ENCODE measurements at places on chromosomes 3 and 15.

DNA sequence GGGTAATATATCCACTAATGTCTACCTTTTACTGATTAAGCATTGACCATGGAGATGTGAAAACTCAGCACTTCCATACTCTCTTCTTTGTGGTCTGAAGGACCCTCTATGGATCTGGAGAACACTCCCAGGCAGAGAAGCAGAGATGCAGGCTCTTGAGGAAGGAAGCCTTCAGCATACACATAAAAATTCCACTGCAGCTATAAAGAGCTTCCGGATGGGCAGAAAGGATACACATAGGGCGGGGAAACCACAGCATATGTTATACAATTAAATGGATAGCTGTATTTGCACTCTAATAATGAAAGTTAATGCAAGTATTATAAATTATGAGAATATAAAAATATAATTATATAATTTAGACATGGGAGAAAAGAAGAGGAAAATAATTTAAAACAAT lies 1258.2 kb upstream of the ALCAM start:
- no peak for DNase-seq

GRCh38 chr3:163821841-163822240 lies 1256.5 kb downstream of the SI start:
- no peak for DNase-seq

DNA sequence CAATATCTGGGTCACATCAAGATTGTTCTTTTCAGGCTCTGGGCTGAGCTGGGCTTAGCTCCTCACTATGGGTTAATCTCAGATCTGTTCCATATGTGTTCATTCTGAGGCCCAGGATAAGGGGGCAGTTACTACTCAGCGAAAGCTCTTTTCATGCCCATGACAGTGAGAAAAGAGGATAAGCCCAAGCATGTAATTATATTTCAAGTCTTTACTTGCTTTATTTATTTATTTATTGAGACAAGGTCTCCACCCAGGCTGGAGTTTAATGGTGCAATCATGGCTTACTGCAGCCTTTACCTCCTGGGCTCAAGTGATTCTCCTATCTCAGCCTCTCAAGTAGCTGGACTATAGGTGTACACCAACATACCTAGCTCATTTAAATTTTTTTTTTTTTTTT lies 44.7 kb upstream of the SELENOK start:
- no peak for DNase-seq

DNA sequence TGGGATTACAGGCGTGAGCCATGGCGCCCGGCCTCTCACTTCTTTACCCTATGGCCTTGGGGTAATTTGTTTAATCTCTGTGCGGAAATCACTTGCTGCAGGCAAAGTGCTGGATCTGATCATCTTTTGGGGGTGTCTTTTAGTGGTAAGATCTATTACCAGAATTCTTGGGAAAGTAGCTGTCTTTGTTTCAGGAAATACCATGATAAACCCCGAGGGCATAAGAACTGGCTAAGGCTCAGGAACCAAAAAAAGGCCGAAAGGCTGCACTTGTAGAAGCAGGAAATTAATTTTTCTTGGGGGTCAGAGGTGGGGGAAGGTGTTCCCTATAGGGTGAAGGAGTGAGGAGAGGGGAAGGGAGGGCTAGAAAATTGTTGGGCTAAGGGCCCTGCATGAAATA lies 22.7 kb upstream of the IGF2BP2 start:
- DNase-seq: no peak

DNA sequence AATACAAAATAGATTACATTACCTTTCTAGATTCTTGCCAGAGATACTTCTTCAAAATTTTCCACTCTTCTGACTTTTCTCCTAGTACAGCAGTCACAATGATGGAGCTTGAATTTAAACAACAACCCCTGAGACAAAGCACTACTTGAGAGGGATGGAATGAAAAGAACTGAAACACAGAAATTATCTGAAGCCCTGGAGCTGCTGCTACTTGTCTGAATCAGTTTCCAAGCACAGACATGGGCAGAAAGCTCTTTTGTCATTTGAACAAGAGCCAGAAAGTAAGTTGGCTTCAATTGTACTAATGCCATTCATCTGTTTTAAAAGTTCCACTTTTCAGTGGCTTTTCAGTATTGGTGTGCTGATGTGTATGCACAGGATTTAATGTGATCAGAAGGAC lies 718.5 kb upstream of the ARPP21 start:
- no peak for DNase-seq

GRCh38 chr3:174441588-174442301 lies 417.4 kb upstream of the NAALADL2 start:
- DNase-seq: peak; percentile 23

GRCh38 chr15:52146261-52146660 lies 33.7 kb upstream of the BCL2L10 start:
- DNase-seq: no peak

- DNase-seq: no peak
Observed at GRCh38 chr3:163315786-163316185, 1762.5 kb downstream of the SI start.

DNA sequence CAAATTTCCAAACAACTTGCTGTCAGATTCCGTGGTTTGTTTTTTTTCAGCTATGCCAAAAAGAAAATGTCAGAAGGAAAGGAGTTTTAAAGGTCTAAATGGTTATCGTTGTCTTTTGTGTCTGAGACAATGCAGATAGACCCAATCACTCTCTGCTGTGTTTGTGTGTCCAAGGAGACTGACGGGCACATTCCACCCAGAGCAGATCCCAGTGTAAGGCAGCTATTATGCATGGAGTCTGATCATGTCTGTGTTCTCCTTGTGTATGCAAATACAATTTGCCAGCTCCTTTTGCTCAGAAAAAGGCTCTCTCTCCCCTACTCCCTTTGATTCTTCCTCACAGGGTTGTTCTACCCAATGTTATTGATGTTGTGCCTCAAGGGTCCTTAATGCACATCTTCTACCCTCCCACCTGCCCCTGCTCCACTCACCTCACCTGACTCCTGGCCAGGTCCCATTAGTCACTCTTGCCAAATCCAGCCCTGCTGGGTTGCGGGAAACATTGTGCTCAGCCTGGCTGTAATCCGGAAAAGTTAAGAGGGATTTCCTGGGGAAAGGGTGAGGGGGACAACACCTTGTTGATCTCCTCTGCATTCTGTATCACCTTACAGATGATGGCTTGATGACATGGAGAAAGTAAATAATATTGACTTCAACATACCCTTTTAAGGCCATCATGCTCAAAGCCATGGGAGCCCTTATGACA lies 61.0 kb downstream of the OTOL1 start:
- DNase-seq: no peak

DNA sequence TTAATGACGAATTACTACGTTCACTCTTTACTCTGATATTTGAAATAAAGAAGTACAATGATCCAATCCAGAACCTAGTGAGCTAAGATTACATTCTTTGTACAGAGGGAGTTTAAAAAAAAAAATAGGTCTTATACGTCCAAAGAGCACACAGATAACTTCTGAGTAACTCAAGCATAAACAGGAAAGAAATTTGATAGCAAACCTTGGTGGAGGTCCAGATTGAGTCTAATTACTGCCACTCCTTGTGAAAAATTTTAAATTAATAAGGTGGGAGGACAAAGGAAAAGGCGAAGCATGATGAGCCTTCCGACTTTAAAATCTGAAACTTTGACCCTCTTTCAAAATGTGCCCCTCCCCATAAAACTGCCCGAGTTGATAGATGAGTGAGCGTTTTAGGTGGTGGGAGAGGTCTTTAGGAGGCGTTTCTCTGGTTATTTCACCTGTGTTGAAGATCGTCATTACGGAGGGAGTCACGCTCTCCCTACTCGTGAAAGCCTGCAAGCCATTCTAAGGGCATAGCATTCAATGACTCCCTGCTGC lies 127.0 kb upstream of the ROBO2 start:
- no peak for DNase-seq

DNA sequence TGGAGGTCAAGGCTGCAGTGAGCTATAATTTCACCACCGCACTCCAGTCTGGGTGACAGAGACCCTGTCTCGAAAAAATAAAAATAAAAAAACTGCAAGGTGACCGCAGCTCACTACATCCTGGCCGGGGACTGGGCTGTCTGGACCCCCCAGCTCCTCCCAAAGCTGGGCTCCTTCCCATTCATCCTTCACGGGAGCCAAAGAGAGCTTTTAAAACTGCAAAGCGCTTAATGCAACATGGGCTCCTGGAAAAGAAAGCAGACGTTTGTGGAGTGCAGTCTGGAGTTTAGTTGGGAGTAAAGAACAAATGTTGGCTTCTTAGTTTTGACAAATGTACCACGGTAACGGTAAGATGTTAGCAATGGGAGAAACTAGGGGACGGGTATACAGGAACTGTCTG lies 12.1 kb downstream of the PLXND1 start:
- no peak for DNase-seq

GRCh38 chr3:185631508-185632206 lies 45.6 kb downstream of the SENP2 start:
- DNase-seq: no peak

GRCh38 chr15:89825271-89825940 lies 10.8 kb upstream of the ANPEP start:
- no peak for DNase-seq

DNA sequence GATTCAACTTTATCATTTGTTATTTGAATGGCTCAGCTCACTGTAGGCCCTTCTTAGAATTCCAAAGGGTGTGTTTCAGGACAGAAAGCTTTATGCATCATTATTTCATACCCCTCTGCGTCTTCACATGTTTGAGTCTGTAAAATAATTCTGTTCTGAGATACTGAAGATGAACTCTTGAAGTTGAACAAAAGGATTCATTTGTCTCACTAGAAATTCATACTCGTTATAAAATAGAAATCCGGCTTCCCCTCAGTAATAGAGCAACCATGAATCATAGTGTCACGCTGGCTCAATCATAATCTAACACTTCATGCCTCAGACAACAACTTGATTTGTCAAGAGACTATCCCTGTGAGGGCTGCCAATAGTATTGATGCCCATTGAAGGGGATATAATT lies 1015.4 kb upstream of the SEMA6D start:
- no peak for DNase-seq

DNA sequence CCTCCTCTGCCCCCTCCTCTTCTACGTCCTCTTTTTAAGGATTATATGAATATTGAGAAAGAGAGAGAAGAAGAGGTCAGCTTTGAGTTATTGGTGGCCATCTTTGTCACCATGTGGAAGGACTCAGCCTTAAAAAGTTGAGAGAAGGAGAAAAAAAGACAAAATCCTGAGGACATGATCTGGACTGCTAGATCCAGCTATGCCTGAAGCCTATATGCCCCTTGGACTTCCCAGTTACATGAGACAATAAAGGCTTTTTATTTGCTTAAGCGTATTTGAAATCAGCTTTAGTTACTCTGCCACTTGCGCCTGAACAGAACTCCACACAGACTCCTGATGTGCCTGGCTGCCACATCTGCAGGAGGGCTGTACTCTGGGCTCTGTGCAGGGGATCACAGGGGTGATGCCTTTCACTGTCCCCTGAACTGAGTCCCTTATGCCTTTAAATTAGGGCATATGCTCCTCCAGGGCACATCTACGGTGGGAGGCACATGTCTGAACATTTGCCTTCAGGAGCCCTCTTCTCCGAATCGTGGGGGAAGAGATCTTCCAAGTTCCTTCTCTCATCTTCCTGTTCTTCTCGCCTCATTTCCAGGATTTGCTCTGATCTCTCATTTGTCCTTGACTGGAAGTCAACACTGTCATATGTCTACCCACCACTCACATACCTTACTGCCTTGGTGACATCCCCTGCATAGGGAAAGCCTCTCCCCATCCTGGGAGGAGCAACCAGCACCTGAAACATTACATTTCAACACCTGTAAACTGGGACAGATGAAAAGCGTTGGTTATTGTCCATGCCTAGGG lies 14.0 kb upstream of the PLA2G4E start:
- DNase-seq: no peak

DNA sequence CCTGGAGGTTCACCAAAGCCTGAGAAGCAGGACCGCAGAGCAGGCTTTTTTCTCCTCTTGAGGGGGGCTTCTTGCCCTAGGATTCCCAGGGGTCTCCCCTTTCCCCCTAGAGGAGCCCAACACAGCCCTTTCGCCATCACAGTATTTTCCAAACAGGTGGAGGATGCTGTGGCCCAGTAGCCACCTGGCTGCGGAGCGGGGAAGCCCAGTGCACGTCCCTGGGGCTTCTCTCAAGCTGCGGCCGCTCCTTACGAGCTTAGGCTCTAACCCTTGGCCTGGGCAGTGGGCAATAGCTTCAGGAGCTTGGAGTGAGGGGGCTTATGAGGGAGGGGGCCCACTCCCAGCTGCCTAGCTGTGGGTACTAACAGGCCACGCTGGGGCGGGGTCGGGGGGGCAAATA lies 11.6 kb upstream of the DLL4 start:
- no peak for DNase-seq

GRCh38 chr3:27357665-27358258 lies 11.4 kb downstream of the NEK10 start:
- DNase-seq: peak; percentile 36

GRCh38 chr15:94235646-94236045 lies 4.3 kb downstream of the MCTP2 start:
- no peak for DNase-seq

- peak; percentile 22 for DNase-seq
Observed at GRCh38 chr3:85939074-85939482, 980.3 kb downstream of the CADM2 start.

DNA sequence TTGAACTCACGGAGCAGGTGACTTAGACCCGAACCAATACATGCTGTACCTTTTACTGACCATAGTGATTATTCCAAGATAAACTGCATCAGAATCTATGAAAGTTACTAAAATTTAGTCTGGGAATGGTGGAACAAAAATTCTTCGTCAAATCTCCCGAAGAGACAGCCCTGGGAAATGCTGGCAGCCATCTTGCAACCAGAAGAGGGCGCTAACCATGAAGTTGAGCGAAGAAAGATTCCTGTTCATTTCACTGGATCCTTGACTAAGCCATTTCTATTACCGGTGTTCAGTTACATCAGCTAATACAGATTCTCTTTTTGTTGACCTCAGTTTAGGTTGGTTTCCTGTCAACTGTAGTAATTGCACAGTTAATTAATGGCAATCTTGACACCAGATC lies 199.6 kb downstream of the SLC9A9 start:
- no peak for DNase-seq

GRCh38 chr3:248864-249520 lies 52.4 kb downstream of the CHL1 start:
- no peak for DNase-seq

- no peak for DNase-seq
Observed at GRCh38 chr15:97023488-97023844, 693.0 kb downstream of the NR2F2 start.

GRCh38 chr3:179961703-179962078 lies 75.0 kb downstream of the PEX5L start:
- peak; percentile 94 for DNase-seq

DNA sequence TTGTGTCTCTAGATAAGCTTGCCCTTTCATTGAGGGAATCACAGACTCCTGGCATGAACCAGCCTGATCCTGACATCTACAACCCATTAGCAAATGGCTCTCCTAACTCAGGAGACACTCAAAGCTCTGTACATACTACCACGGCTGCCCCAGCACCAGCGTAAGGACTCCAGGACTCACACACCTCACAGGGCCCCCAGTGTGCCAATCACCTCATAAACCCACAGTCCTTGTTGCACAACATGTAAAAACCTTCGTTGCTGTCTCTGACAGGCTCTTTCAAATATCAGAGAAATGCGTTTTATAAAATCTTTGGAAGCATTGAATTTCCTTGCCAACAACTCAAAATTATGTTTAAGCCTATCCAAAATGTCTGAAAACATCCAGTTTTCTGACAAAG lies 7.3 kb downstream of the FYCO1 start:
- DNase-seq: no peak
